ENCODE measurements at places on chromosomes 2 and 18. TPM values are rescaled to one million over a fixed set of nuclear protein-coding genes. Genes with fewer than 3 reads are reported as not detected.

DNA sequence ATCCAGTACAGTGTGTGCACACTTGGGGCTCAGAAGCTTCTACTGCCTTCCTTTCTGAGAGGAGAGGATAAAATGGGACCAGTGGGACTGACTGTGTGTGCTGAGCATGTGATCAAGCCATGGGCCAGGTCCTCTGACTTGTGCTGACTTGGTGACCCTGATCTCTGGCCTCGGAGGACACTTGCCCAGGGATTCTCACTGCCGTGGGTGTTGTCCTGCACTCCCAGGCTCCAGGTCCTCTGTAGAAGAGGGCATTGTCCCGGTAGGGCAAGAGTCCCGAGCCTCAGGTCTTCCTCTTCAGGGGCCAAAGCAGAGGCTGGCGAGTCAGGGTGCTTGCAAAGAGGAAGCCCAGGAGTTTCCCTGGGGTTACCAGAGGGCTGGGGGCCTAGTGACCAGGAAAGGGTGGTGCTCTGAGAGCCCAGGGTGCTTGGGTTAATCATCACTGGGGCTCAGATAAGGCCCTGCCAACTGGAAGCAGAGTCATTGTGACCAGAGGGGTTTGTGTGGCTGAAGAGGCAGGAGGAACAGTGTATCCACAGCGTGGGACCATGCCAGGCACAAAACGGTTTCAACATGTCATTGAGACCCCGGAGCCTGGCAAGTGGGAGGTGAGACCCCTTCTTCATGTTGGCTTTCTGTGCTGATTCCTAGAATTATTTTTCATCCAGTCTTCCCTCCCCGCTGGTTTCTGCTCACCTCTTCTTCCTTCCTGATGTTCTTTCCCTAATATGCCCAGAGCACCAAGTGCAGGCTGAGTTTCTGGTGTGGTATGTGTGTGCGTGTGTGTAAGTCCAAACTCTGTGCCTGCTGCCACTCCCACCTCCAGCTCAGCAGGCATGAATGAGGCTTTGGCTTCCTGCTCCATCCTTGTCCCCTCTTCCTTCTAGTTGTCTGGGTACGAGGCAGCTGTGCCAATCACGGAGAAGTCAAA lies at the start of gene GCKR:
TSS of gene GCKR (plus strand) at position 483 of the 931 bp plus-strand sequence. CDS start at position 549, 66 bp downstream.
- DNase-seq, result no peak

- peak; percentile 81 for DNase-seq
Measured at GRCh38 chr2:113390124-113390849, 47.2 kb upstream of the ZNG1B start.

GRCh38 chr2:120132190-120132589 lies 91.0 kb downstream of the TMEM185B start:
- no peak for DNase-seq

DNA sequence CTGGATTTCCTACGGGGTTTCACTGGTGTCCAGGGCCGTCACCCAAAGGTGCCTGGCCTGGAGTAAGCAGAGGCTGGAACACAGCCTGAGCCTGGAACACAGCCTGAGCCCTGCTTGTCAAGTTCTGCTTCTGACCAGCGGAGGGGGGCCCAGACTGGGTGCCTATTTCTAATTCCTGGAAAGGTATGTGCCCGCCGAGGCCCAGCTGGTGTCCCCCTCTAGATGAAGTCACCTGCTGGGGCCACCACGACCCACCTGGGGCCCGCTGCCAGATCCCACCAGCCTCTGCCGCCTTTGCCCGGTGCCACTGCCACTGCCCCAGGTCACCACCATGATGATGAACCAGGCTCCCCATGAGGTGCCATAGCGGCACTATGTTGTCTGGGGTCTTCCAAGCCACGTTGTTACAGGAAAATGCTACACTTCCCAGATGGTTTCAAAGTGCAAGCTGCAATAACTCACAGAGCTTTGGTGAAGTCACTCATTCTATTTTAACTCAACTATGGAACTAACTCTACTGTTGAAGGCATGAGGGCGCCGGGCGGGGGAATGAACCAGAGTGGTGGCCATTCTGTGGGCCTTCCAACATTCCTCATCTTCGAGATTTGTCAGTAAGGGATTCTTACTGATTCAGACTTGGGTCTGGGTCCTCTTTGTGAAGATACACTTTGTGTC lies 40.9 kb upstream of the LAPTM4A start:
- DNase-seq, result no peak

- DNase-seq, result no peak
Measured at GRCh38 chr18:41881285-41881684, 73.7 kb upstream of the PIK3C3 start.

- no peak for DNase-seq
Measured at GRCh38 chr2:46610021-46610420, 130.7 kb downstream of the TMEM247 start.

GRCh38 chr2:159067971-159068370 lies 99.5 kb downstream of the TANC1 start:
- DNase-seq, result no peak

DNA sequence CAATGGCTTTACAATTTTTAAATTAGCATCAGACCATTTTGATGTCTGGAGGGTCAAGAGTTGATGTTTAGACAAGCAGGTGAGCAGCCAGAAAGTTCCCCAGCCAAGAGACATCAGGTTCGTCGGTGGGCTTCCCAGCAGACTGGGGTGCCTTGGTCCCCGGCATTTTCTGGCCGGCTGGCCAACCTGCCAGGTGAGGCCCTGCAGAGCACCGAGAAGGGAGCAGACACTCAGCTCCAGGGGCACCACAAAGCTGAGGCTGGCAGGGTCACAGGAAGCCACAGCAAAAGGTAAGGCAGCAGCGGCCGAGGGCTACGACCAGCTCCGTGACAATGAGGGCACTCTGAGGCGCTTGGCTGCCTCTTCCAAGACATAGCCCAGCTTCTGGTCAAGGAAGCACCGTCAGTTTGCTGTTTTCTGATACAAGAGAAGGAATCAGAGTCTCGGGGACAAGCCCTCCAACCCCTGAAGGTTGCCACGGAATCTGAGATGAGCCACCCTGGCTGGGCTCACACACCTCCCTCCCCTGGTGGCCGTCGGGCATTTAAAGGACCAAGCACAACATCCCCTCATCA lies 229.0 kb downstream of the MGAT5 start:
- no peak for DNase-seq

- no peak for DNase-seq
Measured at GRCh38 chr2:25112113-25112512, 56.3 kb downstream of the POMC start.

DNA sequence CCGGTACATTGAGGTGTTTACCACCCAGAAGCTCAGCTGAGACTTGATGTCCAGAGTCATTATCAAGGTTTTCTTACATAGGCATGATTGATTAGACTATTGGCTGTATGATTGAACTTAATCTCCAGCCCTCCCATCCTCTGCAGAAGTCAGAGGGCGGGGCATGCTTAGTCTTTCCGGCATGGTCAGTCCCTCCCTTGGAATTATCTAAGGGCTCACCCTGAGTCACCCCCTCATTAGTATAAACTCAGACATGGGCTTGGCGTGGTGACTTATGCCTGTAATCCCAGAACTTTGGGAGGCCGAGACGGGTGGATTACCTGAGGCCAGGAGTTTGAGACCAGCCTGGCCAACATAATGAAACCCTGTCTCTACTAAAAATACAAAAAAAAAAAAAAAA lies 243.9 kb downstream of the VAPA start:
- no peak for DNase-seq

Gene RGPD4
- total RNA-seq, result not detected

Gene GLI2
- 6.2 TPM for total RNA-seq

Gene HTR2B
- not detected for total RNA-seq

Gene MGAT4A
- total RNA-seq, result 4.4 TPM

Gene SERPINB3
- not detected for total RNA-seq

Gene CXCR1
- total RNA-seq, result not detected

Measured in Panc1 (cell line).